Lower lobe of right lung (tissue), 2 donors: ENCODE measurements at places on chromosomes 12 and 14.

- DNase-seq: no peak
These were observed 79.5 kb downstream of the DCAF5 start for GRCh38 chr14:69073429-69073828.

DNA sequence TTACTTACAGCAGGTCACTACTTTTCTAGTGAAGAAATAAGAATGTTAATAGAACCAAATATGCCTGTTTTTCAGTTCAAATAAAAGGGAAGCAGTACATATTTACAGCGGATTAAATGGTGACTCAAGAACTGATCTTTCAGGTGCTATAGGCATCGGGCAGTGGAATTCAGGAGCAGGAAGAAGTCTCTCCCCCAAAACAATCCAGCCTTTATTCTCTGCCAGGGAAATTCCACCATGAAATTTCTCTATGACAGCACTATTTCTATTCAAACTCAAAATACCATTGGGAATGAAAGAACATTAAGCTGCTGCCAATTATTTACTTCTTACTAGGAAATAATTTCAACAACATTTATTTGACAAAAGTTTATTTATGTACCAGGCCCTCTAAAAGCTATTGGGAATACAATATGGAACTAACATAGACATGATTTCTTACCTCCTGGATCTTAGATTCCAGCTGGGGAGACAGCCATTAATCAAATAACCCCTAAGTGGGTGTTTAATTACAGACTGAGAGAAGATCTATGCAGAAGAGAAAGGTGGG lies 60.3 kb upstream of the KRR1 start:
- DNase-seq: no peak

DNA sequence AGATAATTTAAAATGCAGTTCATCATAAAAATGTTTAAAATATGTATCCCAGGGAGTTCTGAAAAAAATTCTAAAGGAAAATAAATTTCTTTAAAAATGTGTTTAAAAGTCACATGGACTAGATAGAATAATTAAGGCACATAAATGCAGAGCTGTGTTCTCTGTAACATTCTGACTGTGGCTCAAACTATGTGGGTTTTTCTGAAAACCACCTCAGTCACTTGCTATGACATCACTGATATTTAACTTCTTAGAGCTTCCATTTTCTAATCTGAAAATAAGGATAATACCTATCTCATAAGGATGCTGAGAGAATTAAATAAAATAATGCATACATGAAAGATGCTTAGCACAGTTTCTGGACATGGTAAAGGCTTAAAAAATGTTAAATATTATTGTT lies 107.3 kb downstream of the SLC41A2 start:
- no peak for DNase-seq

GRCh38 chr14:78131616-78132015 lies 38.6 kb upstream of the NRXN3 start:
- no peak for DNase-seq

GRCh38 chr12:59600171-59600570 lies 4.3 kb downstream of the SLC16A7 start:
- no peak for DNase-seq

GRCh38 chr12:96486751-96487613 lies 2.4 kb upstream of the CFAP54 start:
- DNase-seq: no peak

- DNase-seq: no peak
These were observed 10.7 kb downstream of the DYRK2 start for GRCh38 chr12:67659292-67659691.

DNA sequence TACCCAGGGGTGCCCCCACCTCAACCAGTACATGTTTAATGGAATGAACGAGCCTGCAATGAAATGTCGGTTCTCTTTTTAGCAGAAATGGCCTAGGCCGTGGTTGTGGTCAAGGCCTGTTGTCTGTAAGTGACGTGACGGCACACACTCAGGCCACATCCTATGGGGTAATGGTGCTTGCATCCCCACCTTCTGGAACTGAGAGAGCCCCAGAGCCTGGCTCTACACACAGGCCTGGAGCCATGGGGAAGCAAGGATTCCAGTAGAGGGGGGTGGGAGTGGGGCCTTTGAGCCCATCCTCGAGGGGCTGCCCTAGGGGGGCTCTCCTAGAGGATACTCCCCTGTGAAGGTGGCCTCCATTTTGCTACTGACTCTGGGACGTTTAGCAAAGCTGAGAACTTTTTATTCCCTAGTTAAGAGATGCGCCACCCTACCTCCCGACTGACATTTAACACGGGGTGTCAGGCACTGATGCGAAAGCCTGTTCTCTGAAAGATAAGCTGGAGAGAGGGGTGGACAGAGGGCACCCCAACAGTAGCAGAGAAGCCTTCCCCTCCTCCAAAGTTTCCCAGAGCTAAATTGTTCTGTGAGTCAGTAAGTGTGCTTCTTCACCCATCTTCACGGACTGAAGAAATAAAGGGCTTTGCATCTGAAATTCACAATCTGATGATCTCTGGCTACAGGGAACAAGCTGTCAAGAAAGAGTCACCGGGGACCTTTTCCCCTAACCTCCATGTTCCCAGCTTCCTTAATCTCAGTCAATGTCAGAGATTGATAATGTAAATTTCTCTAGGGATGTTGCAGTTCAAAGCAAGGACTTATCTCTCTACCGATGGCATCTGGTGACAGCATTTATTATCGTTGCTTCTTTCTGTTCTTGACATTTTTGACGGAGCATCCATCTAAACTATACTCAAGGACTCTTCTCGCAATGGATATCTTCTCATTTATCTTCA lies 6.8 kb downstream of the RIN3 start:
- DNase-seq: no peak

DNA sequence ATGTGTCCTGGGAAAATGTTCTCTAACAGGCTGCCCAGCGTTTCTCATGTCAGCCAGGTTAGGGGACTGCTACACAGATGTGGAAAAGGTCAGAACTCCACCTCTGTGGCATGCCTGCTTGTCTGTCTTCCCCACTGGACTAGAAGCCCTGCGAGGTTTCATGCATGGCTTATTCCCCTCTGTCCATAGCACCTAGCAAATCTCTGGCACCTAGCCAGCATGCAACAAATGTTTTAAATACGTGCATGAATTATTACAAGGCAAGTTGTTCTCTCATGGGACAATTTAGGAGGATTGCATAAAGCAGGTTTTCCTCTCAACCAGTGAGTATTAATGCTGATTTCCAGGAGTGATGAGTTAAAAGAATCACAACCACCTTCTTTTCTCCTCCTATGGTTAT lies 21.4 kb upstream of the KCNK13 start:
- DNase-seq: no peak

DNA sequence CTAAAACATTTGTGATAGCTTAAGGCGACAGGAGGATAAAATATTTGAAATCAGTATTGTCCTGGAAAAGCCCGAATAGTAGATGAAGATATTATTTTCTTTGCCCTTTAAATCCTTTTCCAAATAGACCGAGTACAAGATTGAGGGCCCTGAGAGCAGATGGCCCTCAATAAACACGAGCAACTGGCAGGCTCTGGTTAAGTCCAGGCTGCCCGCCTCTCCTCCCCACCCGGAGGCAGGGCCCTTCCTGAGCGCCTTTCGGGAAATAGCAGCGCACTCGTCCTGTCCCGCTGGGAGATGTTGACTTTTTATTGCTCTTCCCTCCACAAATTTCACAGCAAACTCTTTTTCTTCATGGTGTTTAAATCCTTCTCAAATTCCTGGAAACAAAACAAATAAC lies 50.8 kb upstream of the MAX start:
- no peak for DNase-seq

DNA sequence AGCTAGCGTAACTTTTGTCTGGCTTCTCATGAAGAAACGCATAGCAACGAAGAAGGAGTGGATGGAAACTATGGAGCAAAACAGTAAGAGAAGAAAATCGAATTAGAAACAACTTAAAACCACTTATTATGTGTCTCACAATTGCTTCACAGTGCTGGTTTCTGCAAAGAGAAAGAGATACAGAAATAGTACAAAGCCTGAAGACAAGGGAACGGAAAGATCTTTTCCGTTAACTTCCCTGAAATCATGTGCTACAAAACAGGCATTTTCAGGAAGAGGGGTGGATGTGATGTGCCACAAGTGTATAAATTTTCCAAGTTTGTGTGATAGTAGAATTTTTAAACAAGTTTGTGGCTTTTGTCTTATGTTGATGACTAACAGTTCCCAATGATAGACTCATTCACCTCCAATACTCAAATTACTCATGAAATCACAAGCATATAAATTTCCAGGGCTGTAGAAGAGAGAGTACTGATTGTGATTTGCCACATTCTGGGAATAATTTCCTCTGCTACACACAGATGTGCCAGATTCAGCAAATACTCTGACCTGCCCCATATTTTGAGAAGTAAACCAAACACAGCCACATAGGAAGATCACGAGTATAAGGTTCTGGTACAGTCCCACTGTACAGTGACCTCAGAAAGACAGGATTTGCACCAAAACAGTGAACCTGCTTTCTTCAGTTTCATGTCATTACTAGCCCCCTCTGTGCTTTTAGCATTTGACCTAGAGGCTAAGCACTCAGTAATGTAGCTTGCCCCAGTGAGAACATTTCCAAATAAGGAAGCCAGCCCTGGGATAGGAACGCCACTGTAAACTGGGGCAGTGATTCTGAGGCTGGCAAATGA lies 41.4 kb upstream of the PPFIA2 start:
- no peak for DNase-seq

DNA sequence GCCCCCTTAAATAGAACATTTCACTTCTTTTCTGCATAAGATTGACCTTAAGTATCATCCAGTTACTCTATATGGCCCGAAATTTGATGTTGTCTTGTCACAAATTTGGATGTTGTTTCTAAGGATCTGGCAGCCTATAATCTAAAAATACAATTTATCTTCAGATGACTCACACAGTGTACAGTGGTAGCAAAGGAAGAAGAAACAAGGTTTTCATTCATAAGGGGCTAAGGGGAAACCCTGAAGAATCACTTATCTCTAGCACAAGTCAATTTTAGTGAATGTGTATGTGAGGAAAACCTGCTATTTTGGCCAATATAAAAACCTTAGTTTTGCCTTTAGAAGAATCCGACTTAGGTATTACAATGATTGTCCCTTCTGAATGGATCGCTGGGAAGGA lies 606.3 kb upstream of the LRFN5 start:
- no peak for DNase-seq

DNA sequence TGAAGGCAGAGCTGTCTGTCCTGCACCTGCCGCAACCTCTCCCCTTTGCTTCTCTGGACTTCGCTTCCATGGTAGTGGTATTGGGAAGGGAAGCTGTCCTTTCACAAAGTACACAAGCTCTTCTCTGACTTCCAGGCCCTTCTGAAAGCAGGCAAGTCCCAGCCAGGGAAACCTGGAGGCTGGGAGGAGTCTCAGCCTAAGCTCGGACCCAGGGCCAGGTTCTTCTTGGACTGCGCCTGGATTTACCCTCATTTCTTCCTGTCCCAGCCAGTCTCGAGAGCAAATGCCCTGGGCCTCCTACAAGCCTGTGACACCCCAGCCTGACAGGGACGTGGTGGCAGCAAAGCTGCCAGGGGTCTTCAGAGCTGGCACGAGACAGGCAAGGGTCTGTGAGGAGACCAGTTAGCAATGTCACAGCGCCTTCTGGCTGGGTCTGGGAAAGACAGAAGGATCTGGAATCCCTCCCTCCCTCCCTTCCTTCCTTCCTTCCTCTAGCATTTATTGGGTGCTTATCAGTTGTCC lies 22.4 kb downstream of the ISCA2 start:
- peak; percentile 24 for DNase-seq

- no peak for DNase-seq
These were observed 25.5 kb downstream of the SLC25A3 start for GRCh38 chr12:98618952-98619351.

DNA sequence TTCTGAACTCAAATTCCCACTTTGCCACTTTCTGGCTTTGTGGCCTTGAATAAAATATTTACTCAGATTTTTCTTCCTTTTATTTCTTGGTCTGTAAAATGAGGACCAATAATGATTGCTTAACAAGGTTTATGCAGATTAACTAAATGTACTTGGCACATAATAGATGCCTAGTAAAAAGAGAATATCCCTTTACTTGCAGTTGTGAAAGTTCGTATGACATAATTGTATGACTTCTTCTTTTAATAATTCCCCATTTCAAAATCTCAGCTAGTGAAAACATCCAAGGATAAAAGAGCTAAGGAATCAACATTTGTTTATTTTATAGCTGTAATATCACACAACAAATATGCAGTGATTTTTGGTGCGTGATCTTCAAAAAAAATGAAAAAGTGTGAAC lies 215.6 kb upstream of the ATP2B1 start:
- DNase-seq: no peak

- no peak for DNase-seq
These were observed 10.7 kb upstream of the EVL start for GRCh38 chr14:100054316-100055075.

DNA sequence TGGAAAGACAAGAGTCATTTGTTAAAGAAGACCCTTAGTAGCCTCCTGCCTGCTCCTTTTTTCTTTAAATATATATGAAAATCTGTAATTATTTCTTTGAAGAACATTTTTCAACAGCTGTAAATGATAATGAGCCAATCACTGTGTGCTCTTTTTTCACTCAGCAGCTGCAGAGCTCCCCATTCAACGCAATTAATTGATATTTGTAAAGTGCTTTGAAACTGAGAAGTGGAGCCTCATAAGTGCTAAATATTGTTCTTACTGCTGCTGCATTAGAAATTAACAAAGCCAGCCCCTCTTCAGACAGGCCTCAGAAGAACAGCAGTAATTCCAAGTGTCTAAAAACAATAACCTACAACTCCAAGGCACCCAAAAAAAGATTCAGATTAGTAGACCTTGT lies 224.3 kb downstream of the GXYLT1 start:
- DNase-seq: no peak

DNA sequence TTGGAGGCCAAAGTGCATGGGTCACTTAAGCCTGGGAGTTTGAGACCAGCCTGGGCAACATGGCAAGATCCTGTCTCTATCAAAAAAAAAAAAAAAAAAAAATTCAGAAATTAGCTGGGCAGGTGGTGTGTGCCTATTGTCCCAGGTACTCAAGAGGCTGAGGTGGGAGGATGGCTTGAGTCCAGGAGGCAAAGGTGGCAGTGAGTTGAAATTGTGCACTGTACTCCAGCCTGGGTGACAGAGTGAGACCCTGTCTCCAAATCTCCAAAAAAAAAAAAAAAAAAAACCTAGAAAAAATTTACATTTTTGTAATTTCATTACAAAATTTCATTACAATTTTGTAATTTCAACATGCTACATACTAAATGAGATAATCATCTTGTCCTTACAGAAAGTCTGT lies 42.7 kb downstream of the SYNE2 start:
- DNase-seq: no peak

GRCh38 chr12:53975064-53975471 lies 314 bp upstream of the HOTAIR start:
- DNase-seq: no peak

- no peak for DNase-seq
These were observed 52.5 kb downstream of the C12orf75 start for GRCh38 chr12:105382771-105383622.

DNA sequence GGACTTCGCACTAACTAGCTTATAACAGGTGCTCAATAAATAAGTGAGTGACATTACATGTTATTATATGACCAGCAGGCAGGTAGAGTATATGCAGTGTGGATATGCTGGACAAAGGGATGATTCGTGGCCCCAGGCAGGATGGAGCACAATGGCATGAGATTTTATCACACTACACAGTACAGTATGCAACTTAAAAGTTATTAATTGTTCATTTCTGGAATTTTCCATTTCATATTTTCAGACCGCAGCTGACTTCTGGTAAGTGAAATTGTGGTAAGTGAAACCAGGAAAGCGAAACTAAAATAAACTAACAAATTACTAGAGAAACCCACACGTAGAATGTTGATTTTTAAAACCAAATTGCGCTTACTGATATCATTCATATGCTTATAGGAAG lies 3.3 kb downstream of the PARP11 start:
- DNase-seq: no peak

GRCh38 chr12:15428632-15429031 lies 106.3 kb downstream of the PTPRO start:
- no peak for DNase-seq

GRCh38 chr12:8108808-8109398 lies 14.5 kb upstream of the CLEC4A start:
- DNase-seq: peak; percentile 77
